ENCODE measurements at places on chromosomes 2 and 18.

DNA sequence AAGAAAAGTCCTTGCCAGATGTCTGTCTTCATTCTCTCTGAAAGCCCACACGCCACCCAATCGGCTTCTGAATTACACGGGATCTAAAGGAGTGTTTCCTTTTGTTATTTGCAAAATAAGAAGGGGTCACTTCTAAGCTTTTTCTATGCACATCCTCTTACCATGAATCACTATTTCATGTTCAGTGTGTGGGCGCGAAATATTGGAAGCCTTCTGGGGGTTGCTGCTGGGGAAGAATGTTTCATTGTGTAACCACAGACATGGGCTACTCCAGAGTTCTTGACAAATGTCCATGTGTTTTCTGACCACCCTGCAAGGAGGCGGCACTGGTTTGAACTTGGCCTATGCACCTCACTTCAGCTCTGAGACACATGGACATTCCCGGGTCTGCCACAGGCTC is 133.6 kb upstream of the APCDD1 start:
- no peak for DNase-seq

DNA sequence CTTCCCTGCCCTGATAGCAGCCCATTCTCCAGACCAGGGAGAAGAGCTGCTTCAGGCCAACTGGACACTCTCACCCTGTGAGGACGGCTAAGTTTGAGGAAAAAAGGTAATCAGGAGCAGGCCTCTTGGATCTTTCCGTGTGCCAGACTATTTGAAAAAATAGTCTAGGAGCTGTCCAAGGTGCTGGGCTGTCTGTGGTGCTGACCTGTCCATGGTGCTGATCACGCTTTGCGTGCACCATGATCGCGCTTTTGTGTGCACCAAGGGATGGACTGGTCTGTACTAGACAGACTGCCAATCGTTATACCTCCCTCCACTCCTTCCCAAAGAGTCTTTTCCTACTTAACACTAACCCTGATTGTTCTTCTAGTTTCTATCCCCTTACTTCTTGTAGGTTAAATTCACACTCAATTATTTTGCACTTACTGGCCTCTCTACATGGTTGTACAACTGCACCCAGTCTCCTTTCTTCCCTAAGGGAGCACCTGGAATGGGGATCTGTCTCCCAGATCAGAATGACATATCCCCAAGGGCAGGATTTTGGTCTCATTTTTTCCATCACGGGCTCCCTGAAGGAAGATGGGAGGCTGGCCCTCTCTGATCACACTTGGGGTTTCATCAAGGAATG is 295.4 kb downstream of the CELF4 start:
- DNase-seq, result no peak

DNA sequence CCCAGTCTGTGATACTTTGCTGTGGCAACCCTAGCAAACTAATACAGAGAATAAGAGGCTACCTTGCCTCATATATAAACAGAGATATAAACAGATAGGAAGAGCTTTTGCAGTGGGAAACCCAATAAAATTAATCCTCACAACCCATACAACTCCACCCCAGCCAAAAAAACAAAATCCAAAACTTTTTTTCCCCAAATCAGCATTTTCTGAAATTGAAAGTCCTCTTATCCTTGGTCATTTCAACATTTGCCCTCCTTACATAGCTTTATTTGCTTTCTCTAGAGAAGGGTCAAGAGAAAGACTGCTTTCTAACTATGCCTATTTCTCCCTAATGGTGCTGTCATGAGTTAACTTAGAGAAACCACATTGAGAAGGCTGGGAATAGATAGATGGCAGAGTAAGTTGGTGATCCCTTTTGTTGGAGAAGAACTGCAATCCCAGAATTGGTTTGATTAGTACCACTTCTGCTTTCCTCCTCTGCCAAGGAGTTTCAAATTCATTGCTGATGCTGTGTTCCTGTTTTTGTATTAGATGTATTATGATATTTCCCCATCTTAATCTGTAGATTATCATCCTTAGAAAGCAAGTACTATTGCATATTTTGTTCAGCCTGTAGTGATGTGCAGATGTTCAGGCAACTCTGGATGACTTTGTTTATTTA is 76.5 kb upstream of the B3GNT2 start:
- DNase-seq, result no peak

GRCh38 chr2:224286923-224287322 is 115.0 kb downstream of the FAM124B start:
- DNase-seq, result no peak

DNA sequence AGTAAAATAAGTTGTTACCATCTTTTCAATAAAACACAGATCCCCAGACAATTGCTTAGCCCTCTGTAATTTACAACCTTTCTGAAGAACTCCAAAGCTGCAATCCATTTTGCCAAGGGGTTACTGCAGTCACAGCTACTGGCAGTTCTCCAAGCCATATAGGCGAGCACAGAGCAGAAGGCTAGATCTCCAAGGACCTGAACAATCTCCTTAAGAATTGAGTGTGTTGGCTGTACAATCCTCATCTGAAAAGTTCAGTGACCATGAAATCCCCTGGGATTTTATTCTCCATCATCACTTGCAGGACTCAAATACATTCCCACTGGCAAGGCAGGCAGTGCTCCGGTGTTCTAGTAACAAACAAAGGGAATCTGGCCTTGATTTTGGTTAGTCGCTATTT is 103.9 kb upstream of the LRP1B start:
- DNase-seq, result no peak

- DNase-seq, result peak; percentile 8
Measured at GRCh38 chr2:143936848-143937722, 582.8 kb downstream of the ZEB2 start.

GRCh38 chr2:69238449-69239031 is 148.5 kb downstream of the GFPT1 start:
- DNase-seq, result no peak

DNA sequence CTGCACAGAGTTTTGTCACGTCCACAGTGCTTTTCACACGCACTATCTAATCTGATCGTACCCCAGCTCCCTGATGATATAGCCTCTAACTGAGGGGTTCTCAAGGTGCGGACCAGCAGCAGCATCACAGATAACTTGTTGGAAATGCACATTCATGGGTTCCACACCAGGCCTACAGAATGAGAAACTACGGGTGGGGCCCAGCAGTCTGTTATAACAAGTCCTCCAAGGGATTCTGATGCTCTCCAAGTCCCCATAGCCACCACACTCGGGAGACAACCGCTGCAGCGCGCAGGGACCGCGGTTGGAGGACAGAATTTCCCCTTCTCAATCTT is 745 bp upstream of the BZW1 start:
- DNase-seq, result no peak

Measured in DMS79 (cell line).